Osteoblast (primary cell): ENCODE measurements at places on chromosomes 7 and 10. TPM values are rescaled to one million over a fixed set of nuclear protein-coding genes. Genes with fewer than 3 reads are reported as not detected.

- peak; percentile 39 for DNase-seq
These were observed 130.6 kb upstream of the FAM20C start for GRCh38 chr7:61576-62360.

DNA sequence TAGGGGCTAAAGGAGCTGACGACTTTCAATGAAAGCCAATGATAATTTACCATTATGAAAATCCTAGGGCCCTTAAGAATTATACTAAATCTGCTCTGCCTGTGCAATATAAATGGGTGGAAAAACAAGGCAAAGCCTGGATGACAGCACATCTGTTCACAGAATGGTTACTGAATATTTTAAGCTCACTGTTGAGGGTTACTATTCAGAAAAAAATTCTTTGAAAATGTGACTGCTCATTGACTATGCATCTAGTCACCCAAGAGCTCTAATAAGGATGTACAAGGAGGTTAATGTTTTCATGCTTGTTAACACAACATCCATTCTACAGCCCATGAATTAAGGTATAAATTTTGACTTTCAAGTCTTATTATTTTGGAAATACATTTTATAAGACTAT, 8.9 kb downstream of the DKK1 start:
- DNase-seq = no peak

DNA sequence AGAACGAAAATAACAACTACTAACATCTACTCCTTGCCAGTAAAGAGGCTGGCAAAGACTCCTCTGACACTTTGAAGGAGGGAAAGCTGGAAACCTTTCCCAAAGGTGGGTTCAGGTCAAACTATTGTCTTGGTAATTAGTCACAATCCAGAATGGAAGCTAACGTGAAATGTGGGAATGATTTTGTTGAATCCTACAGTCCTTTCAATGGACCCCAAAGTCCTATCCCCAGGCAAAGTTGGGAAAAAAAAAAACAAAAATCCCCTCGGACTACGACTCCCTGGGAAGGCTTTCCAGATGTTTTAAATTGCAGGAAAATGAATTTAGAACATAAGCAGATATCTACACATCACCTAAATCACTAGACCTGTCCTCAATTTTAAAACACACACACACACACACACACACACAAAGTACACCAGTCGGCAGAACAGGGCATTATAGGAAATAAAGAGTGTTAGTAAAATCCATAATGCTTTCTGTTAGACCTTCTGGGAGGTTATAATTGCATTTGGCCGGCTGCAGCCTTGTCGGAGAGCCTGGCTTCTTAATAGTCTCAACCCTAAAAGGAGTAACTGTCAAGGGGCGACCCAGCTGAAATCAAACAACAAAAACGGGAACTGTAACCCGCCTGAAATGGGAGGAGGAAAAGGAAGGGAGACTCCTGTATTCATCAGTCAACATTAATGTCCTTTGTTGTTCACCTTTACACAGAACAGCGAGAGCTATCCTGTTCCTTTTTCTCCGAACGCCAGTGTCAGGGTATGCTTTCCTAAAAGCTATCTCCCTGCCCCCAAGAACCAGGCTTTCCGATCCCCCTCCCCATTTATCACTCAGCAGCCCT, 1.5 kb downstream of the DOCK4 start:
- DNase-seq = no peak

DNA sequence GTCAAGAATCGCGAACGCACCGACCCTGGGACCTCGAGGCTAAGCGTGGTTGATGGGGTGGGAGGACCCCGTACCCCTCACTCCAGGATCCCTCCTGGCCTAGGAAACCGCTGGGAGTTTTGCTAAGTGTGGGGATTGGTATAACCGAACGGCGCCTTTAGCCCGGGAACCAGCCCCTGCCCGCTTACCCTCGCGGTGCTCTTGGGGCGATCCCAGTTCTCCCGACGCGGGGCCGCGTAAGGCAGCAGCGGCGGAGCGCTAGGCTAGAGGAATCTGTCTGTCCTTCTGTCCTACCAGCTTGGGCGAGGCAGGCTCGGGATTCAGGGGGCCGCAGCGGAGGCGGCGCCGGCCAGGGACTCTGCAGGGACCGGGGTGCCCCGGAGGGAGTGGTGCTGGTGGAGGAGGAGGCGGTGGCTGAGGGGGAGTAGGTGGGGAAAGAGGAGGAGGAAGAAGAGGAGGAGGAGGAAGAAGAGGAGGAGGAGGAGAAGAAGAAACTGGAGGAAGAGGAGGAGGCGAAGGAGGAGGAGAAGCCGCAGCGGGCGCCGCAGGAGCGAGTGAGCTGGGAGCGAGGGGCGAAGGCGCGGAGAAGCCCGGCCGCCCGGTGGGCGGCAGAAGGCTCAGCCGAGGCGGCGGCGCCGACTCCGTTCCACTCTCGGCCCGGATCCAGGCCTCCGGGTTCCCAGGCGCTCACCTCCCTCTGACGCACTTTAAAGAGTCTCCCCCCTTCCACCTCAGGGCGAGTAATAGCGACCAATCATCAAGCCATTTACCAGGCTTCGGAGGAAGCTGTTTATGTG, 439 bp upstream of the EMX2 start:
- DNase-seq = peak; percentile 97

The MSMB gene
- total RNA-seq = not detected in 2 replicates

The PTF1A gene
- not detected in 2 replicates for total RNA-seq

GRCh38 chr10:77297393-77297739, 340.2 kb downstream of the KCNMA1 start:
- peak; percentile 74 for DNase-seq

DNA sequence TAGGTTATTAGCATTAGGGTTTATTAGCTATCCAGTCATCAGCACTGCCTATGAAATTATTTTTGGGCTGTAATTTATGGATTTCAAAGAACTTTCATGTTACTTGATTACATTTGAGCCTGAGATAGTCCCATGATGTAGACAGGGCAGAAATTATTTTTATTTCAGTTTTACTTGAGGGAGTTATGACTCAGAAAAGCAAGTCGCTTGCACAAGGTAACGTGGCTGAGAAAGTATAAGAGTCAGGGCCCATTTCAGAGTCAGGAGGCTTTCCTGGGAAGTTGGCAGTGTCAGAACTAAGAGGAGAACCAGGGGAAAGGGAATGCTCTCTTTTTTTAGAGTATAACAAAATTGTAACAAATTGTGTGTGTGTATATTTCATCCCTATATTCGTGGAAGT, 16.5 kb downstream of the GATA3 start:
- DNase-seq = no peak

The MYO1G gene
- 0.29 and 0.36 TPM in 2 replicates for total RNA-seq

GRCh38 chr7:137977173-137977572, 24.7 kb downstream of the CREB3L2 start:
- DNase-seq = no peak

- no peak for DNase-seq
These were observed 598.1 kb downstream of the SH2D4B start for GRCh38 chr10:81135851-81136250.

The MLXIPL gene
- total RNA-seq = 0.29 and 0.72 TPM in 2 replicates

The IMMP2L gene
- 14.1 and 19.9 TPM in 2 replicates for total RNA-seq

The GSAP gene
- total RNA-seq = 10.6 and 13.0 TPM in 2 replicates

DNA sequence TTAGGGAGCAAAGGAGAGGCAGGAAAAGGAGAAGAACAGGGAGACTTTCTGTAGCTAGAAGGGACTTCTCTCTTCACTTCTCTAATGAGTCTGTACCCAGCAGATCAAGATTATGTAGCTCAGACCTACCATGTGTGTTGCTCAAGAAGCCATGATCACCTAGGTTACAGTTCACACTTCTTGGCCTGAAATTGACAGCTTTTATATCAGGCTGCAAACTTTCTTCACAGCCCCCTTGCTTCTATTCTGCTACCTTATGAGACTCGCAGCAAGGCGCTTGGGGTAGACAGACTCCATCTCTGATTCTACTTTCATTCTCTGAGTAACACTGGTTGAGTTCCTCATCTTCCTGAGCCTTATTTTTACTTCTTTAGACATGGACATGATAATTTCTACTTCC, 19.6 kb upstream of the GIMAP2 start:
- no peak for DNase-seq

- DNase-seq = no peak
These were observed 647.3 kb upstream of the GHITM start for GRCh38 chr10:83492004-83492403.

The AASS gene
- 24.8 and 26.4 TPM in 2 replicates for total RNA-seq

DNA sequence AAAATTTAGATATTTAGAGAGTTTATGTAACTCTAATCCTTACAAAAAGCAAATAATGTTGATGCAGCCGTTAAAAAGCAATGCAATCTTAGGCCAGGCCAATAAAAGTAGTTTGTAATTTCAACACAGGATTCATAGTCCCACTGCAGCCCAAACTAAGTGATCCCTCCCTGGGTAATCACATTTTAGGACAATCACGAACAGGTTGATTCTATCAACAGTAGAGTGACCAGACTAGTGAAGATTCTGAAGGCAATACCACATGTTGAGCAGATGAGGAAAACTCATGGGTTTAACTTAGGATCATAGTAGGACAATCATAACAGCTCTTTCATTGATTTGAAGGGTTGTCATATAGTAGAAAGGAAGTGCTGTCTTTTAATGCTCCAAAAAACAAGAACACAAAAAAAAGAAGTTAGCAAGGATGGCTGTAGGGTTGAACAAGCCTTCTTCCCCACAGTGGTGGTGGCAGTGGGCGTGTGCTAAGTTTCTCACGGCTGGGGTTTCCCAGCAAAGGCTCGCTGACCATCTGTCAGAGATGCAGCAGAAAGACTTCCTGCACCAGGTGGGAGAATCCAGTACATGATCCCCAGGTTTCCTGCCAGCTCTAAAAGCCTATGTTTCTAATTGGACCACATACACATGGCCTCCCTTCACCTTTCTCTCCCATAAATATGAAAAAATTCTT, 212.2 kb downstream of the CHRM2 start:
- DNase-seq = no peak

GRCh38 chr10:62085404-62085803, 183.2 kb downstream of the RTKN2 start:
- no peak for DNase-seq

The HOXA11 gene
- total RNA-seq = 14.4 and 15.2 TPM in 2 replicates

DNA sequence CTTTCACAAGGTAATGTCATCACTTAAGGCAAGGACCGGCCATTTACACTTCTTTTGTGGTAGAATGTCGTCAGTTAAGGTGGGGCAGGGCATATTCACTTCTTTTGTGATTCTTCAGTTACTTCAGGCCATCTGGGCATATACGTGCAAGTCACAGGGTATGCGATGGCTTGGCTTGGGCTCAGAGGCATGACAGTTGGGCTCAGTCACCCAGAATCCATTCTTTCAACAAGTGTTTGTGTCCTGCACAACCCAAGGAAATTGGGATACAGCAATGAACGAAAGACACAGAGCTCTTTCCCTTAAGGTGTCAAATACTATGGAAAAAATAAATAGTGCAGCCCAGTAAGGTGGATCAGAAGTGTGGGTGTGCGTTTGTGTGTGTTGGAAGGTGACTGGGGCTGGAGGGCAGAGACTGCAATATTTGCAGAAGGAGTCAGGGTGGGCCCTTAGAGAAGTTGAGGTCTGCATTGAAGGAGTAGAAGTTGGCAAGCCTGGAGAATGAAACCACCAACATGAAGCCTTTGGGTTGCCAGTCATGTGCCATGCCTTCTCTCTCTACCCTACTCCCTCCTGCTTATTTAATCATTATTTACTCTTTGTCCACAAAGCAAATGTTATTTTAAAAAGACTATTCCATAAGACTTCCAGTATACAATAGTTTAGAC, 222.8 kb upstream of the PRKCQ start:
- no peak for DNase-seq

GRCh38 chr10:29317423-29318021, 28.7 kb downstream of the LYZL1 start:
- DNase-seq = peak; percentile 37

DNA sequence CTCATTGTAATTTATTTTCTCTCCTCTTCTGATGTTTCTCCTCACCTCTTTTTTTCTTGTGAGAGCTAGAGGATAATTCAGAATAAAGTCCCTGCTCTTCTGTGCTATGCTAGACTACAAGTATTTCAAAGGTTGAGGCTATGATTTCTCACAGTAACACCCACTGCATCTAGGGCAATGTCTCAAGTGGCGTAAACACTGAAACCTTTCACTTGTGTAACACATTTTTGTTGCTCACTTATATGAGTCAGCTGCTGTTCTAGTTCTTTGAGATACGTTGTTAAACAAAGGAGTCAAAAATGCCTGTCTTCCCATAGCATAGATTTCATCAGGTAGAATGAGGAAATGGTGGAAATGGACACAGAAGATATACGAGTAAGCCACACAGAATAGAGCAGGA, 305.1 kb upstream of the PITRM1 start:
- no peak for DNase-seq

DNA sequence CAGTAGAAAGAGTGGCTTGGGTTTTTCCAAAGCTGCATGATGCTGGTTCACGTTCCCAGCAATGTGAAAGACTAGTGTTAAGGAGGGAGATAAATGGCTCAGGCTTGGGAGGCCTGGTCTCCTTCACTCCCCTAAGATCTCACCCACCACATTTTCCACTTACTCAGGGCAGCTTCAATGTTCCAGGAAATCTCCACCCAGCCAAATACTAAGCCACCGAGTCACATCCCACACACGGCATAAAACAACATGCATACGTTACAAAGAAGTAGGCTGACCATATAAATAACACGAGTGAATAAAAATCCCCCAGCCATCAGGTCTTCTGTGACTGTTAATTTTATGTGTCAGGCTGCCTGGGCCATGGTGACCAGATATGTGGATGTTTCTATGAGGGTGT, 303.5 kb downstream of the SFMBT2 start:
- DNase-seq = no peak

GRCh38 chr10:114905450-114905849, 32.5 kb upstream of the TRUB1 start:
- peak; percentile 61 for DNase-seq

DNA sequence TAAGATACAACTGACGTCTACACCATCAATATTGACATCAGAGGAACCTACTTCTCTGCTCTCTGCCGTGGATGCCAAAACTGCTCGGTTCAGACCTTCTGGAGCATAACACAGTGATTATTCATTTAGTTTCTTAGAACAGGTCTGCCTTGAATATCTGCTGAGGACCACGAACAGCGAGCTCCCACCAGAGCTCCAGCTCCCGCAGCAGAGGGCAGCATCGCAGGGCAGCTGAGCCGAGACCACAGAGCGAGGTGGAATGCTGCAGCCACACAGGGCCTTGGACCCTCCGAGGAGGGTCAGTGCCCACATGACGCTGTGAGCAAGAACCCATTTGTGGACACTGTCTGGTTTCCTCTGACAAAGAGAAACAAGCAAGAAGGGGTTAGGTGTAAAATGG, 6.8 kb downstream of the VIPR2 start:
- DNase-seq = no peak

The TMEM229A gene
- total RNA-seq = not detected in 2 replicates

- DNase-seq = no peak
These were observed 254.7 kb downstream of the PAXIP1 start for GRCh38 chr7:154748089-154748786.

GRCh38 chr7:108634036-108634435, 64.4 kb downstream of the DNAJB9 start:
- no peak for DNase-seq
